ENCODE measurements at places on chromosomes 7 and 10. TPM values are rescaled to one million over a fixed set of nuclear protein-coding genes. Genes with fewer than 3 reads are reported as not detected.
A peak's percentile ranks its signal among the peaks of the same experiment; 100 is the strongest.

DNA sequence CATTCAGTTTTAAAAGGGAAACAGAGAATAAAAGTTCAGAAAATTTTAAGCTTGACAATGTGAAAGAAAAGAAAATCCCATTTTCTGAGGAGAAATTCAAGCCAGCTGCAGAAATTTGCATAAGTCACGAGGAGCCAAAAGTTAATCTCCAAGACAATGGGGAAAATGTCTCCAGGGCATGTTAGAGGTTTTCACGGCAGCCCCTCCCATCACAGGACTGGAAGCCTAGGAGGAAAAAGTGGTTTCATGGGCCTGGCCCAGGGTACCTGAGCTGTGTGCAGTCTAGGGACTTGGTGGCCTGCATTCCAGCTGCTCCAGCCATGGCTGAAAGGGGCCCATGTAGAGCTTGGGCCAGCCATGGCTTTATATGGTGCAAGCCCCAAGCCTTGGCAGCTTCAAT lies 59.6 kb upstream of the NXPH1 start:
- no peak for DNase-seq

DNA sequence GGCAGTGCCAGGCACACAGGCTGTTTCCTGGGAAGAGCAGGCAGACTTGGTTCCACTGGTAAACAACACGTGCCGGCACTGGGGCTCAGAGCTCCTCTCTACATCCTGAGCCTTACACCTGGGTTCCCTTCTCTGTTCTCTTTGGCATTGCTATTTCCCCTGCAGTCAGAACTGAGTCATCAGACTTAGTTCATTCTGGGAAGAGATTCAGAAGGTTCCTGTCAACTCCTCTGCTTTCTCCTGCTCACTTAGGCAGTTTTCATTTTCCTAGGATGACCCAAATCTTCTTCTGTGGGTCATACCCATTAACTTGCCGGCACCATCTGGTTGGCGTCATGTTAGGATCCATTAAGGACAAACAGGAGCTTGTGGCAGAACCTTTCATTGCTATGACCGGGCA lies 33.4 kb upstream of the LRRC18 start:
- DNase-seq = no peak

DNA sequence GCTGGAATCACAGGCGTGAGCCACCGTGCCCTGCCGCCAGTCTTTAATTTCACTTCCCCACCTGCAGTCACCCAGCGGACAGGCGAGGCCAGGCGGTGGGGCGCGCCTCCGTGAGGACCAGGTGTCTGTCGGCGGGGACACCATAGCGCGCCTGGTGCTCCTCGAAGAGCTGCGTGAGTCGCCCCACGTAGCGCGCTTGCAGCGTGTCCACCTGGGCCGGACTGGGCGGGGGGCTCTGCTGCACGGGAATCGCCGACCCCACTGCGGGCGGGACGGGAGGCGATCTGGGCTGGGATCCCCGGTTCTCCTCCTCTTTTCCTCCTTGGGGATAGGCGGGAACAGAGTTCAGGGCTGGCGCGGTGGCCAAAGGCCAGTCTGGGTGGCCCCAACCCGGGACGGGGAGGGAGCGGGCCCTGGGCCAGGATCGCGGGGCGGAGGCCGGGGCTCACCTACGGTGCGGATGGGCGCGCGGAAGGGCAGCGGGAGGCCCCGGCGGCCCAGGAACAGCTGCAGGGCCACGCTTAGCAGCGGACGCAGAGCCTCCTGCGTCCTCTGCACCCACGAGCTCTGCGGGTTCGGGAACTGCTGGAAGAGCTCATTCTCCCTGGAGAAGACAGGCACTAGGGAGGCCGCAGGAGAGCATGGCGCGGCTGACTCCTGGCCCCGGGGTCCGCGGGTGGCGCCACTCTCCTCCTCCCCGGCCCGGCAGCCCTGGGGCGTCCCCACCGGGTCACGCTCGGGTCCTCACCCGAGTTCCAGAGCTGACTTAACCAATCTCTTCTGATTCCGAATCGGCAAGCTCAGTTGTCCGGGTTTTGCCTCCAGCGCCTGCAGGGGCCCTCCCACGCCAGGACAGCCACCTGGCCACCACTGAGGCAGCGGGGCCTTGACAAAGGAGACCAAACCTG lies 1.1 kb upstream of the MOGAT3 start:
- DNase-seq = no peak

- no peak for DNase-seq
Measured at GRCh38 chr10:88687853-88688467, 18.1 kb upstream of the LIPK start.

UCN3 gene
- total RNA-seq = not detected

NUDT13 gene
- total RNA-seq = not detected

DNA sequence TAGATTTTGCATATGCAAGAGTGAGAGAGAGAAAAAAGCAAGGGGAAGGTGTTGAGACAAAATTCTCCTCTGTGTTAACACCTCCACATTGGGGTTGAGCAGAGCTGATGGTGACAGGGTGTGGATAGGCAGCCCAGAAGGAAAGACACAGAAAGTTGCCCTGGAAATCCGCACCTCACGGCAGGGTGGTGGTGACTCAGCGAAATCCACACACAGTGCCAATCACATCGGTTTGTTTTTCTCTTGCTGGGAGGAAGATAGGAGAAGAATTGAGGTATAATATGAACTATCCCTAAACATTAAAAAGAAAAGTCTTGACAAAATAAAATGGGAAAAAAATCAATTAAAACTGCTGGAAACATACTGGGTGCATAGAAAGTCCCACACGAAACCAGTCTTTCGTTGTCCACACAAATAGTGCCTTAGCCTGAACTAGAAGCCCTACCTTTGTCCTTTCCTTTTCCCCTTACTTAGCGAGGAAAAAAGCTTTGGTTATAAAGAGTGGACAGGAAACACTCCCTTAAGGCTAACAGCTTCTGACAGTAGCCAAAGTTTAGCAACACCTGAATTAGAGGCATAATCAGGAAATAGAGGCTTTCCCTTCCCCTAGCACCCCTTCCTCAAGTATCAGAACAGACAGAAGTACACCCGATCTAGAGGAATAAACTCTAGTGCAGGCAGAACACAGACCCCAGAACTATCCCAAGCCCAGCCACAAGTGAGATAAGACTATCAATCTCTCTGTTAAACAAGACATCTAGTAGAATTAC lies 39.2 kb upstream of the DNAJC1 start:
- peak; percentile 1 for DNase-seq

RBM20 gene
- total RNA-seq = not detected

Measured in MG63 (cell line).